Activated CD4-positive, alpha-beta T cell treated with anti-CD3 and anti-CD28 coated beads, Interleukin-2, amount 50 U/mL, for 4 hours (primary cell): ENCODE measurements at places on chromosomes 6 and 20.

DNA sequence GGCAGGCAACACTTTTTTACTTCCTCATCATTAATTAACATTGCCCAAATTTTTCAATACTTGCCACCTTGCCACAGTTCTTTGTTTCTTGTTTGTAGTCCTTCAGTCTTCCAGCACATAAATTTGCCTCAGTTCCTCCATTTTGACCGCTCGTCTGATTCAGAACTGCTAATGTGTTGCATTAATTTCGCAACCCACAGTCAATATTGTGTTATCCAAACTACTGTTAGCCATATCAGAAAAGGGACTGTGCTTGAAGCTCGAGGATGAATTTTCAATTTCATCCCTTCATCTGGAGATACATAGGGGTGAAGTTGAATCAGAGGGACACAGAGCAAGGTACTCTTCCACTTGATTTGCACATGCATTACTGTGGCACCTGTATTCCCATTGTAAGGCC is 421.5 kb downstream of the CDKAL1 start:
- DNase-seq = no peak

GRCh38 chr6:133814797-133815196 is 74.1 kb upstream of the TCF21 start:
- no peak for DNase-seq

DNA sequence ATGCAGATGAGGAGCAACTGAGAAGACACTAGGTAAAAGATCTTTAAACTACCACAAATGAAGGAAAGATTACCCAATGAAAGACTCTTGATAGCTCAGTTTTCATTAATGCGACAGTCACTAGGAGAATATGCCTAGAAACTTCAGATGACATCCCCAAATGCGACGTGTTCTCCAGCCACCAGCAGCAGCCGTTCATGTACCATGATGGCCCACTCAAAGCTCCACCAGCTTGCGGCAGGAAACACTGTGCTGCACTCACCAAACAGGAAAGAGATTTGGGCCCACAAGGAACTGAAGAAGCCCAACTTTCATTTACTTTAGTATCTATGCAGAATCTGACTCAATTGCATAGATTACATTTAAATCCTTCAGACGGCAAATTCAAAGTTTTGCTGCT is 7.5 kb downstream of the DIDO1 start:
- peak; percentile 31 for DNase-seq

DNA sequence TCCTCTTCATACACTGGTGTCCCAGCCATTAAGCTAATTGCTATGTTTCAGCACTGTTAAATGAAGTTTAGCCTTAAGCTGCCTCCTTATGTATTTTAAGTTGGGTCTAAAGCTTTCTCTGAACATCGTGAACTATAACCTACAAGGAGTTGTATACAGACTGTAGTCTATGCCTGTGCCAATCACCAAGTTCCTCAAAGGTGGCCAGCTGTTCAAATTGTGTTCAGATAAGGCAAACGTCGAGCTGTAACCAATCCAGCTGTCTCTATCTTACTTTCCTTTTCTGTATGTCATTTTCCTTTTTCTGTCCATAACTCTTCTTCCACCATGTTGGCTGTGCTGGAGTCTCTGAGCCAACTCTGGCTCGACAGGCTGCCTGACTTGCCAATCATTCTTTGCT is 199.6 kb downstream of the OGFRL1 start:
- DNase-seq = no peak

- no peak for DNase-seq
Observed at GRCh38 chr6:2396042-2396657, 150.7 kb upstream of the GMDS start.

- no peak for DNase-seq
Observed at GRCh38 chr6:49790341-49790740, 3.3 kb upstream of the PGK2 start.

DNA sequence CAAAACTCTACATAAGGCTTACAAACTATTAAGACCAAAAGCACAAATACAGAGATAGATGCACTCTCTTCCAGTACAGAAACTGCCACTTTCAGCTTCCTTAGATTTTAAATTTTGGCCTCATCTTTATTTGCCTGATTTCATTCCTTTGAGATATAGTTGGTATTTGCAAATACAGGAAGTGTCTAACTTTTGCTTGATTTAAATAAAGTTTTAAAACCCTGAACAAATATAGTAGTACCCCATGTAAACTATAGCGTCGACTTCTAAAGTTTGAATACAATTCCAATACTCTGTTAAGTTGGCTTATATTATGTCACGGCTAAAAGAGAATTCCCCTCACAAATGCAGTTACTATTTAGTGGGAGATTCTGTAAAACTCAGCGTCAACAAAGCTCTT is 1.2 kb upstream of the CLDN20 start:
- DNase-seq = no peak

DNA sequence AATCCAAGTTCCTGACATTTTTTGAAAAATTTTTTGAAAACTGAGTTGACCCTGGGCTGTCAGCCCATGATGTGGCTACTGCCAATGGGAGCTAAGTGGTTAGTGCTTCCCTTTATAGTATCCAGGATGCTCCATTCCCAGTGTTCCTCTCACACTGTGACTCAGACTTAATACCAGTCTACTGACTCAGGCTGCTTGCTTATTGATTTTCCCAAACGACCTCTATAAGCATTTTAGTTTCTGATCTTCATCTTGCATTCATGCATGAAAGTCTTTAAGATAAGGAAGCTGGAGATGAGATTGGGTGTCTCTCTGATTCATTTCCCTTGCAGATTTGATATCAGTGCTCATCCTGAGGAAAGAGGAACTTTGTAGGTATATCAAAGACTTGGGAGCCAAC is 560.0 kb downstream of the TBC1D32 start:
- no peak for DNase-seq

GRCh38 chr6:106069478-106069877 is 16.7 kb upstream of the PRDM1 start:
- no peak for DNase-seq

GRCh38 chr20:6395695-6396094 is 272.9 kb upstream of the FERMT1 start:
- DNase-seq = no peak

- no peak for DNase-seq
Observed at GRCh38 chr6:21596949-21597682, 3.6 kb downstream of the SOX4 start.

GRCh38 chr6:8174571-8174970 is 72.2 kb upstream of the EEF1E1 start:
- no peak for DNase-seq

GRCh38 chr6:30721198-30722024 is 1.3 kb downstream of the TUBB start:
- DNase-seq = peak; percentile 95

GRCh38 chr6:75275067-75275466 is 9.5 kb downstream of the TMEM30A start:
- DNase-seq = no peak

DNA sequence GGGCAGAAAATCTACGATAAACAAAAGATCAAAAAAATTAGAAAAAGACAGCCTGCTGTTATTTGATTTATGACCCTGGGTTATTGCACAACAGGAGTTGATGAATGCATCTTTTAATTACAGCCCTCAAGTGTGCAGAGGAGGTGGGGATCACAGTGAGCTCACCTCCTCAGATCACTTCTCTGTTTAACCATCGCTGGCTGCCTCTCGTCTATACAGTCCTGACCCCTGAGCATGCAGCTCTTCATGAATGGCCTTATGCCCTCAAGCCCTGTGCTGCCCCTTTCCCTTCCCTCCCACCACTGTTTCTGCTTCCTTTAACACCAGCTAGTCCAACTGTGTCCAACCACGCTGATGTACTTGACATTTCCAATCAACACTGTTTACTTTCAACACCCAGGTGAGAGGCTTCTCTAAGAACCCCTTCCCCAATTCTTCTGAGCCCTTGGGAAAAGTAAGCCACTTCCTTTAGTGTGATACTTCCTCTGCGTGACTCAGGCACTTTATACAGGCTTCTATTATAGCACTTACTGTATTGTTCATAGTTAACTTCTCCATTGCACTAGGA is 60.6 kb upstream of the RIPOR2 start:
- no peak for DNase-seq

GRCh38 chr6:247351-247750 is 44.9 kb upstream of the DUSP22 start:
- DNase-seq = no peak

DNA sequence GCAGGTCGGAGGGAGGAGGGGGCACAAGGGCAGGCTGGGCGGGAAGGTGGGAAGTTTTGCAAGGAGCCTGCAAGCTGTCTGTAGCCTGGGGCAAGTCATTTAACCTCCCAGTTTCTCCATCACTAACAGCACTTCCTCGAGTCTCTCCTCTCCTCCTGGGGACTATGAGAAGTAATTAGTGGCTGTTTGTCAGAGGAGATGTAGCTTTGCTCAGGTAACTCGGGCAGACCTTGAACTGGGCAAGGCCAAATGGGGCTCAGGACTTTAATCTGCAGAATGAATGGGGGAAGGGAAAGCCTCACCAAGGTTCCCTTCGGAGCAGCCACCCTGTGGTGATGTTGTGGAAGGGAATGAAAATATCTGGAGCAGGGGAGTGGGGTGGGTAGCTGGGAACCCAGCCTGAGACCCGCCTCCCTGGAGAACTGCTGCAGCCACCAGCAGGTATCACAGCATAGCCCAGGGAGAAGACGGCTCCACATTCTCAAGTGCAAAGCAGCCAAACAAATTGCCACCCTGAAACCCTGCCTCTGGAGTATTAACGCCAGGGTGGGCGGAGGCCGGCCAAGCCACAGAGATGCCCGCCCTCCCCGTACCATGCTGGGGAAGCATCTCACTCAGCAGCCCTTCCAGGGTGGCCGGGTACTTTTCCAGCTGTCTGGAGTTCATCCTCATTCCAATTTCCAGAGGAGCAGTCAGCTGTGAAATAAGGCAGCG is 6.1 kb upstream of the LEMD2 start:
- DNase-seq = no peak

GRCh38 chr20:21338291-21338690 is 35.2 kb downstream of the XRN2 start:
- no peak for DNase-seq

GRCh38 chr6:166472636-166473035 is 89.9 kb upstream of the MPC1 start:
- no peak for DNase-seq

GRCh38 chr6:3363296-3364025 is 93.4 kb downstream of the SLC22A23 start:
- DNase-seq = no peak

DNA sequence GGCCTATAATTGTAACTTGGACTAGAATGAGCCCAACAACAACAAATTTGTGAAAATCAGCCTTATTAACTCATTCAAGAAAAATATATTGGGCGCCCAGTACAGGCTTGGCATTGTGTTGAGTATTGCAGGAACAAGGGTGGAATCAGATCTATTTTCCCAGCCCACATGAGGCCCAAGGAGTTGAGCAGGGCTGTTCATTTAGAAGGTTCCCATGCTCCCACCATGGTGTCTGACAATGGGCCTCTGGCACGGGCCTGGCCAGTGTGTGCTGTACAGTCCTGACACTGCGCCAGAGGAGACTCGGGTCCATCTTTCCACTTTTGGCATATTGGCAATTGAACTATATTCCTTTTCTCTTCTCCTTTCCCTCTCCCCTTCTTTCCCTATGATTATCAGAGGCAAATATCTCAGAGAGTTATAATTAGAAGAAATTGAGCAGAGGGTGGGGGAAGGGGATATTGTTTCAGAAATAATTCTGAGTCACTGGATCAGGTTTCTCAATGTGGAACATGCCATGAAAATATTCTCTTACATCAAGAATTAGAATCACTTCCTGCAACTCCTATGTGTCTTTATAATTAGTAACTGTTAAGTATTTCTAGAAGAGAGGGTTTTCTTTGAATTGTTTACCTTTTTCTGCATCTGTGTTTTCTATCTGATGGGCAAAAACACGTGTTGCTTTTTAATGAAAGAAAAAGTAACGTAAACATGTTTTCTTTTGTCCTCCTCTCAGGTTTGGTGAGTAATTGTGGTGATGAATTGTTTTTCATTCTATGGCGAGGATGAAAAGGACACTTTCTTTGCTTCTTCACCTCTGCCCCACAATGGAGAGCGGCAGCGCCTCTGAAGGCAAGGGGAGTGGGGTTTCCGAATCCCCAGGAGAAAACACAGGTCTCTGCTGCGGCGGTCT is 209.4 kb downstream of the FOXA2 start:
- DNase-seq = no peak
